ENCODE measurements at places on chromosomes 7 and 10. TPM values are rescaled to one million over a fixed set of nuclear protein-coding genes. Genes with fewer than 3 reads are reported as not detected.

GRCh38 chr10:14761372-14761771 is 13.3 kb downstream of the FAM107B start:
- no peaks in the 10 kb centered on the region for H3K4me1 ChIP-seq
- no peak for DNase-seq
- no peak overlapping the region for H3K27ac ChIP-seq
- no peaks in the 10 kb centered on the region for H3K27me3 ChIP-seq
- H3K4me3 ChIP-seq: no peak overlapping the region

DNA sequence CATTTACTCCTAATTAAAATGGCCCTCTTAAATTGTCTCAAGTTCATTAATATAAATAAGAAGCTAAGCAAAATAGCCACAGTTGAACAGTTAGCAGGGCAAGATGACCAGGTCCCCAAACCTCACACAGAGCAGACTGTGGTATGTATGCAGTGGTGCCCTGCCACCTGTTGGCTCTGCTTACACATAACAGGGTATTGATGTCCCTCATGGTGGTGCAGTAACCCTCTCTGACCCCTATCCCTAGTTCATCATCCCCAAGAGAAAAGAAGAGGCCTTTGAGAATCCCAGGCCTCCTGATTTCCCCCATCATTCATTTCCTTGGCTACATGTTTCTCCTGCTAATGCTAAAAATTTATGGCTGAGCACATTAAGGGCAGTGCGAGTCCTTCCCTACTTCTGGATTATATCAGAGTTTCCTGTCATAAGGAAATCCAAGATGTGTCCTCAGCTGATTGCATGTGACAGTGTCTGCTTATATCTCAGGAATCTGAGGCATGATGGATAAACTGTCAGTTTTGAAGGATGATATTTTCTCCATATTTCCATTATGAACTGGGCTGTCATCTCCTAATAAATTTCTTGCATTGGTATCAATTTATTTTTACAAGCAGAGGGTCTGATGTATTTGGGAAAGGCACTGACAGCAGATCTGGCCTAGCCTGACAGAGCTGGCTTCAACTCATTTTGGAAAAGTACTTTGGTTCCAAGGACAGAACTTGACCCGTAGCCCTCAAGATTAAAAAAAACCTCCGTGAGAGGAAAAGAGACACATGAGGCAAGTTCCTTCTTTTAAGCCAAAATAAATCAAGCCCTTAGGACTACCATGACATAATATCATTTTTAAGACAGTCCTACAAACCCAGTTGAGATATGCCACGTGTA is 880.6 kb downstream of the LRMDA start:
- no peaks in the 10 kb centered on the region for H3K36me3 ChIP-seq
- DNase-seq: no peak
- no peak overlapping the region for H3K27ac ChIP-seq
- H3K4me1 ChIP-seq: peaks cover 5% of the 10 kb centered on the region

DNA sequence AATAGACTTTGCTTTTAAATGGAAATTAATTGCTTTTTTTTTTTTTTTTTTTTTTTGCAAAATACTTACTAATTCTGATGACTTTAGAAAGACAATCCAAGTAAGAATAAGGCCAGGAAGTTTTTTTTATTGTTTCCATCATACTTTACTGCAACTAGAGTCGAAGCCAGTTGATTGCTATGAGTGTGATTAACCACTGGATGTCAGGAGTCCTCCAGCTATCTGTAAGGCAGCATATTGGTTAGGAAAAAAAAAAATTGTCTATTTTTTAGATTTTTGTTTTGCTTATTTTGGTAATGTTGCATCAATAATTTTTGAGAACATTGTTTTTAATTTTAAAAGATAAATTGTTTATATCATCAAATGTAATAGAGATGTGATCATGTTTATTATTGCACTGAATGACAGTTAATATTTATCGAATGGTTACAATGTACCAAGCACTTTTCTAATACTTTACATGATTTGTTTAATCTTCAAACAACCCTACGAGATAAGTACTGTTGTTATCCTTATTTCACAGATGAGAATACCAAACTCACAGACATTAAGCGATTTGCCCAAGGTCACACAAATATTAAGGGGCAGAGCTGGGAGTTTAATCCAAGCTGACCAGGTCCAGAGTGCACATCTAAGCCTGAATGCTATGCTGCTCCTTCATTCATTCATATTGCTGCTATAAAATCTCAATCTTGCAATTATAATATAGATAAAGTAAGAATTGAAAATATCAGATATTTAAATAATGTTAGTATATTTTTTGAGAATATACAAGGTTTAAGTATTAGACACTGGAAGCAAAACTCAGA is 19.9 kb upstream of the LMOD2 start:
- H3K36me3 ChIP-seq: no peaks in the 10 kb centered on the region
- DNase-seq: no peak
- no peak overlapping the region for H3K4me3 ChIP-seq
- H3K27me3 ChIP-seq: no peaks in the 10 kb centered on the region
- H3K27ac ChIP-seq: no peak overlapping the region

DNA sequence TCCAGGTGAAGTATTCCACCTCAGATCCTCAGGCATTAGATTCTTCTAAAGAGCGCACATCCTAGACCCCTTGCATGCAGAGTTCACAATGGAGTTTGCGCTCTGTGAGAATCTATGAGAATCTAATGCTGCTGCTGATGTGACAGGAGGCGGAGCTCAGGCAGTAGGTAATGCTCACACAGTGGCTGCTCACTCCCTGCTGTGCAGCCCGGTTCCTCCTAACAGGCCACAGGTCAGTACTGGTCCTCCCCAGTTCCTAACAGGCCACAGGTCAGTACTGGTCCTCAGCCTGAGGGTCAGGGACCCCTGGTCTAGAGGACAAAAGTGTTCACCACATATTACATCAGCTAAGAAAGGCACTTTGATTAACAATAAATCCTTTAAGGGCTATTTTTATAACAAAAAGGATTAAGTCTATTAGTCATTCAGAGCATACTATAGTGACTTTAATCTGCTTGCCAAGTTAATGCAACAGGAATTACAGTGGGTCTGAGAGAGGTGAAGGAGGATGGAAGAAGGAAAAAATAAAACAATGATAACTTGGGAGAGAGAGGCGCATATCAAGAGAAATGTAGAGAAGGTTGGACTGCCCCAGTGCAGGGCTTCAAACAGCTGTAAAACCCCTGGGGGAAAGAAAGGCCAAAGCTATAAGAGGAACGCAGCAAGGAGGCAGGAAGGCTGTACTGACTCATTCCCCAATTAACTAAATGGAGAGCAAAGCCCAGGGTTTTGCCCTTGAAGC is 49.2 kb downstream of the CUL2 start:
- no peak for DNase-seq
- no peaks in the 10 kb centered on the region for H3K36me3 ChIP-seq
- no peaks in the 10 kb centered on the region for H3K27me3 ChIP-seq

DNA sequence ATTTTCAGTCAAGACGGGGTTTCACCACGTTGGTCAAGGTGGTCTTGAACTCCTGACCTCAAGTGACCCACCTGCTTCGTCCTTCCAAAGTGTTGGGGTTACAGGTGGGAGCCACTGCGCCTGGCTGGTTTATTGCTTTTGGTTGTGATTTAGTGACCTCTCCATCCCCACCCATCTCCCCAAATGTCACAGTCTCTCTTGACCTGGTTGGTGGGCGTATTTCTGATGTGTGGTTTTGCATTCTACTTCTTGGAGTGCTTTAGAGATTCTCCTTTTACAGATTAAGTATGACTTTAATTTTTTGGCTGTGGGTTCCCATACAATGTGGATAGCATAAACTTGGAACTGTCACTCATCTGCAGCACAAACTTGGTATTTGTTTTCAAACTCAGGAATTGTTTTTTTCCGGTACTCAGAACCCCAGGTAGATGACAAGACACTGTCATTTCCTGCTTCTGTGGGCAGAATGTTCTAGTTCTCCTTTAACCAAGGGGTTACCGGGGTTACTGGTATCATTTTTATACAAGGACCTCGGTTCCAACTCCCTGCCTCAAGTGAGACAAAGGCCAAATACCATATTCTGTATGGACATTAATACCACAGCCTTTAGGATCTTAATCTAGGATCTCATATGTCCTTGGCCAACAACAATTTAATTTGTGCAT is 50.5 kb downstream of the MRC1 start:
- H3K36me3 ChIP-seq: no peaks in the 10 kb centered on the region
- no peak for DNase-seq
- no peak overlapping the region for H3K27ac ChIP-seq
- H3K4me3 ChIP-seq: no peak overlapping the region
- no peaks in the 10 kb centered on the region for H3K4me1 ChIP-seq

DNA sequence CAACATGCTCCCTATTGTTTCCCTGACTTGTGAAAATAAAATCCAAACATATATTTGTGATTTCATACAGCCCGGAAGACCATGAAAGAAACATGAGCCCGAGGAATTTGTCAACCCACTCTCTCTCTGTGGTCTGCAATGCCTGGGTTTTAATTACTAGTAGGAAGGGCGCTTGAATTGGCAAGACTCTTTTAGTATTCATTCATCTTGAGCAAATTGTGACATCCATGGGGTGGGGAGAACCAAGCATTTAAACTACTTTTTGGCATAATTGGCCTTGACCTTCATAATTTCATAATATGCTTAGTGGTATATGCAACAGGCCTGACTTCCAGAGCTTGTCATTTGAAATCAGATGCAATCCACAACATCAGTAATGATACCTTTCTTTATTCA is 142.4 kb upstream of the BMPER start:
- no peak overlapping the region for H3K4me3 ChIP-seq
- no peak for DNase-seq
- peaks cover 3% of the 10 kb centered on the region for H3K4me1 ChIP-seq
- H3K36me3 ChIP-seq: no peaks in the 10 kb centered on the region
- H3K27ac ChIP-seq: no peak overlapping the region

DNA sequence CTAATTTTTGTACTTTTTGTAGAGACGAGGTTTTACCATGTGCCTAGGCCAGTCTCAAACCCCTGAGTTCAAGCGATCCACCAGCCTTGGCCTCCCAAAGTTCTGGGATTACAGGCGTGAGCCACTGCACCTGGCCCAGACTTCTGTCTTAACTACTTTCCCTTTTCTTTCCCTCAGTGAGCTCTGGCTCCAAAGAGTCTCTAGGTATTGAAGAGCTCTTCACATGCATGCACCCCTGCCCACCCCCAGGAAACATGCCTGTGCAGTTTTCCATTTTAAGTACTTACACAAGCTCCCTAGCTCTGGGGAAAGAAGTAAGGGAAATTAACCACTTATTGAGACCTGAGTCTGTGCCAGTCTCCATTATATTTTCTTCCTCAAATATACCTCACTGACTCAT is 2.0 kb downstream of the MYOZ1 start:
- no peak overlapping the region for H3K4me3 ChIP-seq
- DNase-seq: no peak
- H3K27me3 ChIP-seq: no peaks in the 10 kb centered on the region
- H3K27ac ChIP-seq: no peak overlapping the region
- H3K4me1 ChIP-seq: no peaks in the 10 kb centered on the region

DNA sequence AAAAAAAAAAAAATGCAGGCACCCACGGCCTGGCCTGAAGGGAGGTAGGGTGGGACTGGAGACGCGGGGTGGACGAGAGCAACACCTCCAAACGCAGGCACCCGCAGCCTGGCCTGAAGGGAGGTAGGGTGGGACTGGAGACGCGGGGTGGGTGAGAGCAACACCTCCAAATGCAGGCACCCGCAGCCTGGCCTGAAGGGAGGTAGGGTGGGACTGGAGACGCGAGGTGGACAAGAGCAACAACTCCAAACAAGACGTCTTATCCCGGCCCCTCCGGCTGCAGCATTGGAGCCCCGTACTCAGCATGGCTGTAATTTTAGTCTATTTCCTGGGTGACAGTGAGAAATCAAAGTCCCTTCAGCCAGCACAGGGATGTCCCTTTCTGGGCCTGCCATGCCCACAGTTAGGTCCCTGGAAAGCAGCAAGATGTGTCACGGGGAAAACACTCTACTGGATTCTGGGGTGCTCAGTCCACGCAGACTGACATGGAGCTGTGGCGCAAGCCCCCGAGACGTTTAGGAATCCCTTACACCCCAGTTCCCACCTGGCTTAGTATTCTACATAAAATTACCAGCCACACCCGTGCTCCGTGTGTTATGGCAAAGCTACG is 119.9 kb downstream of the WDR37 start:
- H3K27me3 ChIP-seq: no peaks in the 10 kb centered on the region
- no peaks in the 10 kb centered on the region for H3K36me3 ChIP-seq
- H3K27ac ChIP-seq: no peak overlapping the region

GRCh38 chr10:100766693-100767421 is 21.5 kb downstream of the PAX2 start:
- no peaks in the 10 kb centered on the region for H3K36me3 ChIP-seq
- H3K27ac ChIP-seq: no peak overlapping the region
- DNase-seq: no peak
- no peaks in the 10 kb centered on the region for H3K4me1 ChIP-seq
- H3K27me3 ChIP-seq: no peaks in the 10 kb centered on the region

DNA sequence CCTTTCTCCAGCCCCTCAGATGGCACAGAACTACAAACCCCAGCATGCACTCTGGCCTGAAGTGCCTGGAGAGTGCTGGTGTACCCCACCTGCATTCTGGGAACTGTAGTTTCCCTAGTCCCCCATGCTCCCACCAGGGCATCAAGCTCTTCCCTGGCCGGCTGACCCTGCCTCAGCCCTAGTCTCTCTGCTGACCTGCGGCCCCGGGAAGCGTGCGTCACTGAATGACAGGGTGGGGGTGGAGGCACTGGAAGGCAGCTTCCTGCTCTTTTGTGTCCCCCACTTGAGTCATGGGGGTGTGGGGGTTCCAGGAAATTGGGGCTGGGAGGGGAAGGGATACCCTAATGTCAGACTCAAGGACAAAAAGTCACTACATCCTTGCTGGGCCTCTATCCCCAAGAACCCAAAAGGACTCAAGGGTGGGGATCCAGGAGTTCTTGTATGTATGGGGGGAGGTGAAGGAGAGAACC is 2.1 kb downstream of the NOS3 start:
- H3K4me1 ChIP-seq: peaks cover 5% of the 10 kb centered on the region
- H3K4me3 ChIP-seq: no peak overlapping the region
- no peaks in the 10 kb centered on the region for H3K27me3 ChIP-seq
- no peak overlapping the region for H3K27ac ChIP-seq

DNA sequence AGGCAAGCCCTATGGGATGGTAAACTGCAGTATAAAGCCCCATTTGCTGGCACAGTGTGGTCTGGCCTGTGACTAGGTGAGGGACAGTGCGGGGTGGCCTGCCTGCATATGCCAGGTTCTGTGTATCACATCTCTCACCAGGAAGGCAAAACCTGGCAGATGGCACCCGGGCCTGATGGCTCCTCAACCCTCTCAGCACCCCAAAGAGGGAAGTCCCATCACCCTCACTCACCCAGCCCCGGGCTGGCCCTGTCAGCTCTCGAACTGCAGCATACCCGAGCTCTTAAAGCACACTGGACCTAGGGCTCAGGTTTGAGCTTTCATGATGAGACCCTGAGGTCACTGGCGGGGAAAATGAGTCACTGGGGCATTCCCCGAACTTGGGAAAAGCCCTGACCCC is 130.5 kb downstream of the LHPP start:
- no peaks in the 10 kb centered on the region for H3K36me3 ChIP-seq
- peaks cover 14% of the 10 kb centered on the region for H3K4me1 ChIP-seq
- no peak for DNase-seq
- no peak overlapping the region for H3K4me3 ChIP-seq

- no peak overlapping the region for H3K4me3 ChIP-seq
- H3K36me3 ChIP-seq: no peaks in the 10 kb centered on the region
Observed at GRCh38 chr7:5284304-5285281, 1.9 kb downstream of the SLC29A4 start.

- no peak overlapping the region for H3K4me3 ChIP-seq
- no peak overlapping the region for H3K27ac ChIP-seq
- no peaks in the 10 kb centered on the region for H3K4me1 ChIP-seq
- DNase-seq: no peak
Observed at GRCh38 chr10:5720182-5720581, 35.5 kb downstream of the TASOR2 start.

The IKZF1 gene
- total RNA-seq: 1.8 TPM

The NPC1L1 gene
- 0.10 TPM for total RNA-seq

The ABCB1 gene
- 3.9 TPM for total RNA-seq

The LRRD1 gene
- 0.60 TPM for total RNA-seq
